Activated T-helper 17 cell treated with anti-CD3 and anti-CD28 coated beads, Interleukin-2, amount 50 U/mL, for 72 hours (primary cell): ENCODE measurements at places on chromosomes 6 and 20.

DNA sequence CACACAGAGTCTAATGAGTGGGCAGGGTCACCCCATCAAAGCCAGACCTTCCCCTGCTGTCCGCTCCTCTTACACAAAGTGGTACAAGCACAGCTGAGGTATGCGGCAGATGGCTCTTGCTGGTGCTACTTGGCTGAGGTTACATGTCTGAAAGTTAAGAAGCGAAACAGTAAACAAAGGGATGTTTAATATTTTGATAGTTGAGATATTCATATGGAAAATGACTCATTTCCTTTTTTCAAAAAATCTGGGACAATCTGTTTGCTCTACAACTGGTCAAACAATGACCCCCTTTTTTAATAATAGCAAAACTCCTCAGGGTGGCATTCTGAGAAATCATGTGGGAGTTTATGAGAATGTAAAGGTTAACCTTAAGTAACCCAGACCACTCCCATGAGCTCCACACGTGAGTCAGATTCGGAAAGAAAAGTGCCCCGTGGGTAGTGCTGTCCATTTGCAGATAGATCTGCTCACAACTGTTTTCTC, 245.3 kb downstream of the TBXT start:
- no peak for ATAC-seq

DNA sequence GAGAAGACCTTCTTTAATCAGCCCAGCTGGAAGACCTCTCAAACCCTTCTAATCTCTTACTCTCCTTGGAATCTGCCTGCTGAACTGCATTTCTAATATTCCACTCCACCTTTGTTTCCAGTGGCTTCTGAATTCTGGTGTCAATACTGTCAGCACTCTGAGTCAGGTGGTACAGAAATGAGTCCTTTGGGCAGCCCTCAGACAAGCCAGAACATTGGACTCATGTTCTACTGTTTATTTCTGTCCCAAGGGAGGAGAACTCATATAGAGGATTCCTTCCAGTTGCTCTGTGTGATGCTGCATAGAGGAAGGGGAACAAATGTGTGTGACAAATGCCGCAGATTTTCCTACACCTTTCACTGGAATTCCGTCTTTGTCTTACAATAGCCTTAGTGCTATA, 114.8 kb downstream of the PHF3 start:
- ATAC-seq: no peak

DNA sequence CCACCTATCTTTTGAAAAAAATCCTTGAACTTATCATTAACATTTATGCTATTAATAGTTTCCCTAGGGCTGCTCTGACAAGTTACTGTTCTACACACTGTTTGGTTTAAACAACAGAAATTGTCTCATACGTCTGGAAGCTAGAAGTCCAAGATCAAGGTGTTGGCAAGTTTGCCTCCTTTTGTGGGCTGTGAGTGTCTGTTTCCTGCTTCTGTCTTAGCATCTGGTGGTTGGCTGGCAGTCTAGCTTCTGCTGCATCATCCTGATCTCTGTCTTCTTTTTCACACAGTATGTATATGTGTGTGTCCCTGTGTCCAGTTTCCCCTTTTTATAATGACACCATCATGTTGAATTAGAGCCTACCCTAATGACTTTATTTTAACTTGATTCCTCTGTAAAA, 154.8 kb downstream of the RPS12 start:
- no peak for ATAC-seq

- no peak for ATAC-seq
These were observed 182.6 kb downstream of the NFATC2 start for GRCh38 chr20:51359947-51360346.

- ATAC-seq: no peak
These were observed 179.9 kb upstream of the DTNBP1 start for GRCh38 chr6:15842727-15843117.

DNA sequence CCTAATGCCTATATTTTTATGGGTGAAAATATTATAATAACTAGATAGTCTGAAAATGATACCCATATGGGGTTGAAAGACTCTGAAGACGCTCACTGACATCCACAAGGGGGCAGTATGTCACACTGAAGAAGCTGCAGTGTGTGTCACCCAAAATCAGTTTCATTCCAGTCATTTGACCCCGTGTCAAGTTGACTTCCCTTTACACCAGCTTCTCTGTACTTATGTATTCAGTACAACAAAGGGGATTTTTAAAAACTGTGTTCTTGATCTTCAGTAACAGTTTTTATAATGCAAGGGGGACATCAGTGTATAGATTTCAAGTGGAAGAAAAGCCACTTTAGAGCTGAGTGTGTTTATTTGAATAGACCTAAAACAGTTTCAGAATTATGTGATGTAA, 19.3 kb downstream of the FAXC start:
- ATAC-seq: peak; percentile 91

- no peak for ATAC-seq
These were observed 158.0 kb downstream of the PHF3 start for GRCh38 chr6:63793465-63794137.

- no peak for ATAC-seq
These were observed 33.3 kb upstream of the TPBG start for GRCh38 chr6:82330171-82330804.

GRCh38 chr6:157585274-157586087, 204.5 kb downstream of the ZDHHC14 start:
- ATAC-seq: no peak
